ENCODE measurements at places on chromosomes 5 and 9. TPM values are rescaled to one million over a fixed set of nuclear protein-coding genes. Genes with fewer than 3 reads are reported as not detected.

DNA sequence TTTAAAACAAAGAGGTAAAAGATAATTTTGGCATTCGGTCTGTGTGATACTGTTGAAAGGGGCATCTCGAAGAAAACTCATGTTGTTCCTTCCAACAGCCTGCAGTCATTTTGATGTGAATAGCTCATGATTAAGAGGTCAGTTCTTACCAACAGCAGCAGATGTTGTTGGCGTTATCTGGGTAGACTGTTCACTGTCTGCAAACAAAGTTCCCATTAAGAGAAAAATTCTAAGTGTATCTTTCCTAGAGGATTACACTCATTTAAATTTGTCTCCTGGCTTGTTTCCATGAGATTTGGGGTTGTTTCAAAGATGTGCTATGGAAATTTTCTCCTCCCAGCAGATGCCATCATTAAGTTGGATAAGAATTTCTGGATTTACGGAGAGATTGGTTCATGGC, 138.2 kb upstream of the RORB start:
- no peaks in the 10 kb centered on the region for H3K4me1 ChIP-seq
- no peaks in the 10 kb centered on the region for H3K27me3 ChIP-seq
- no peak overlapping the region for H3K27ac ChIP-seq
- H3K4me3 ChIP-seq, result no peak overlapping the region

Gene LIX1
- not detected for polyA plus RNA-seq

Gene CYLC2
- not detected for polyA plus RNA-seq

Gene SCGB3A2
- polyA plus RNA-seq, result not detected

Gene PLPP7
- polyA plus RNA-seq, result not detected

Gene DPYSL3
- polyA plus RNA-seq, result not detected

DNA sequence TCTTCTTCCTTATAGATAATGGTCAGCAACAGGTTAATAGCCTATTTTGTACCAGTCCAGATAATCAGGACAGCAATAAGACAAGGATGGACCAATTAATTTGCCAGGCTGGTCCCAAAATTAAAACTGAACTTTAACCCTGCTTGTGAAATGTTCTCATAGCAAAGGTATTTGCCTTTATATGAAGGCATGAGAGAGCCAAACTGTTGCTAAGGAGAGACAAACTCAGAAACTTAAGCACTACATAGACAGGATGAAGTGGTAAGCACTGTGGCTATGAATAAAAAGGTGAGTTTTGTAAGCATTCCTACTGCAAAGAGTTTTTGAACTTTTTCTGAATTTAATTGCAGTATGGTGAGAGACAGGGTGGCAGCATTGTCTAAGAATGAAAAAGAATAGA, 174.7 kb upstream of the PPP1R2B start:
- no peak overlapping the region for H3K27ac ChIP-seq
- H3K4me1 ChIP-seq, result no peaks in the 10 kb centered on the region
- H3K27me3 ChIP-seq, result no peaks in the 10 kb centered on the region
- H3K36me3 ChIP-seq, result no peaks in the 10 kb centered on the region
- DNase-seq, result no peak

DNA sequence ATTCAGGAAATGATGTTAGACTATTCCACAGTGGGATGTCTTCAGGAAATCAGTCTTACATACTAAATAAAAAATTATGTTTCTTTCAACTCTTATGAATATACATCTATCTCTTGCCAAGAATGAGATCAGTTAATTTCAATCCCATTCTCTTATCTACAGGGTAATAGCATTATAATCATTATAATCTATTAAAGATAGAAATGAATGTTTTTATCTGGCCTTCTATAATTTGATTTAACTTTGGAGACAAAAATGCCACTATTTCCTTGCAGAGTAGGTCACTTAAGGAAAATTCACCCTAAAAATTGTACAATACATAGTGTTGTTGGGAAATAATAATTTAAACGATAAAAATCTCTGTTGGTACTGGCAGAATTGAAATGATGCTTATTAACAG, 96.4 kb downstream of the HOMER1 start:
- H3K4me1 ChIP-seq, result no peaks in the 10 kb centered on the region
- no peak overlapping the region for H3K4me3 ChIP-seq
- no peaks in the 10 kb centered on the region for H3K36me3 ChIP-seq
- no peak for DNase-seq
- no peaks in the 10 kb centered on the region for H3K27me3 ChIP-seq
- no peak overlapping the region for H3K27ac ChIP-seq

- DNase-seq, result no peak
- H3K36me3 ChIP-seq, result no peaks in the 10 kb centered on the region
- no peaks in the 10 kb centered on the region for H3K27me3 ChIP-seq
- no peak overlapping the region for H3K27ac ChIP-seq
These were observed 1.1 kb upstream of the SH3TC2 start for GRCh38 chr5:149063896-149064478.

Gene IFNA4
- not detected for polyA plus RNA-seq

DNA sequence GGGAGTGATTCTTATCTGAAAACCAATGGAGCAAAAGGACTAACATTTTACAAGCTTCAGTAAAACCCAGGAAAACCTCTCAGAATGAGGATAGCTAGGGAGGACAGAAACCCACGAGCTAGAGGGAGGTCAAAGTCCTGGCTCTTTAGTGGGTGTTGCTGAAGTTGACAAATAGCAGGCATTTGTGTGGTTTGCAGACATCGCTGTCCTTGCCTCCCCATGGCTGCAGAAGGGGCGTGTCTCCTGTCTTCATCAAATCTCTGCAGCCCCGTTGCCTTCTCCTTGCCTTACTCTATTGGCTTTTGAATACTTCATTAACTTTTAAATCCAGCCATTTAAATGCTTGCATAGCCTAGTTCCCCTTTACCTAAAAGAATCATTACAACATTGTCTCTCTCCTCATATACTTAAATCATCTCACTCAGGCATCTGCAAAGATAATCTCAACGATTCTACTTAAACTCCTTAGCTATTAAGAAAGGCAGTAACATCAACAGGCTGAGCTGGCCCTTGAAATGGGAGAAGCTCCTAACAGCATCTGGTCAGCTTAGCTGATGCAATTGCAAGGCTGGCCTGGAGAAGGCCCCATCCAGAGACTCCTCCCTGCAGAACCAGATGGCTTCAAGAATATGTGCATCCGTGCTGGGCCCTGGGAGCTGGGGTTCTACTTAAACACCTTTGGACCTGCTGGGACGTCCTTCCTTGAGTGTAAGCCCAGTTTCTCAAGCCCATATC, 152.8 kb upstream of the TAS2R1 start:
- H3K27ac ChIP-seq, result no peak overlapping the region
- H3K36me3 ChIP-seq, result no peaks in the 10 kb centered on the region
- no peak overlapping the region for H3K4me3 ChIP-seq
- no peak for DNase-seq

DNA sequence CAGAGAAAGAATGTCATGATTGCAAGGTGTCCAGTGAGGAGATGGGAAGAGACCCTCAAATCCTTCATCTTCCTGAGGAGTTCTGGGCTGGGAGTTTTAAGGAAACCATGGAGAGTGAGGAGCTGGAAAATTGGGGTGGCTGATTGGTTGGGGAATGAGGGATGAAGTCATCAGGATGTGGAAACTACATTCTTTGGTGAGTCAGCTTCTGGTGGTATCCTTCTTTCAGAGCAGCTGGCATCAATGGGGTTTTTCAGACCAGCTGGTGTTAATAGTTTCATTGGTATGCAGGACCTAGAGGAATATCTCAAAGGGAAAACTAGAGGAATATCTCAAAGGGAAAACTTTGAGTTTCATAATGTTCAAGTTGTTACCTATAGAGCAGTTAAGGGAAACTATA, 45.2 kb downstream of the RNF180 start:
- no peak for DNase-seq
- no peaks in the 10 kb centered on the region for H3K27me3 ChIP-seq
- no peaks in the 10 kb centered on the region for H3K4me1 ChIP-seq
- H3K27ac ChIP-seq, result no peak overlapping the region

- no peaks in the 10 kb centered on the region for H3K27me3 ChIP-seq
- no peak for DNase-seq
- H3K4me3 ChIP-seq, result no peak overlapping the region
- peaks cover 6% of the 10 kb centered on the region for H3K4me1 ChIP-seq
These were observed 48.6 kb downstream of the FAM240B start for GRCh38 chr9:38671372-38671731.

Gene EPB41L4B
- polyA plus RNA-seq, result not detected

GRCh38 chr5:145479271-145479670, 355.9 kb downstream of the PRELID2 start:
- no peaks in the 10 kb centered on the region for H3K27me3 ChIP-seq
- H3K27ac ChIP-seq, result no peak overlapping the region
- H3K4me1 ChIP-seq, result no peaks in the 10 kb centered on the region
- no peak for DNase-seq
- no peaks in the 10 kb centered on the region for H3K36me3 ChIP-seq

GRCh38 chr5:52786949-52787599, 642 bp upstream of the ITGA1 start:
- no peaks in the 10 kb centered on the region for H3K36me3 ChIP-seq
- peak; percentile 43 for DNase-seq
- H3K4me3 ChIP-seq, result peak overlapping the region; percentile 75
- H3K27me3 ChIP-seq, result no peaks in the 10 kb centered on the region
- peaks cover 10% of the 10 kb centered on the region for H3K4me1 ChIP-seq

DNA sequence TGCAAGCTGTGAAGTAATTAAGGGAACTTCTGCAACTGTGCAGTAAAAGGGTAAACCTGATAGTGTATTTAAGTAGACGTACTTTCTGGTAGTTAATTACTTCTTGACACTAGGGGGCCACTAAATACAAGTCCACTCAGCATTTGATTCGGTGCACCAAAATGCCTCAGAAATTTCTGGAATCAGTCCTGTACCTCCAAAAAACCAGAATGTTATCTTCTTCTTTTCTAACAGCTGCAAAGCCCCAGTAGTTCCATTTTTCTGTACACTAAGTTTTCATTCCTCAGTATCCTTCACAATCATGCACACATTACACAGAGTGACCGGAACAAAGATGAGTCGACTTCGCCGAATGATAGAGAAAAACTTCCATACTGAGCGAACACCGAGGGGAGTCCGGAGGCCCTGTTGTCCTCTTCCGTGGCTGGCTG, 484 bp downstream of the GFM2 start:
- peaks cover 33% of the 10 kb centered on the region for H3K4me1 ChIP-seq
- H3K4me3 ChIP-seq, result peak overlapping the region; percentile 96
- H3K27ac ChIP-seq, result peak overlapping the region; percentile 84
- no peaks in the 10 kb centered on the region for H3K27me3 ChIP-seq

Gene ITGA2
- polyA plus RNA-seq, result 0.51 TPM

Gene DDX4
- polyA plus RNA-seq, result not detected

DNA sequence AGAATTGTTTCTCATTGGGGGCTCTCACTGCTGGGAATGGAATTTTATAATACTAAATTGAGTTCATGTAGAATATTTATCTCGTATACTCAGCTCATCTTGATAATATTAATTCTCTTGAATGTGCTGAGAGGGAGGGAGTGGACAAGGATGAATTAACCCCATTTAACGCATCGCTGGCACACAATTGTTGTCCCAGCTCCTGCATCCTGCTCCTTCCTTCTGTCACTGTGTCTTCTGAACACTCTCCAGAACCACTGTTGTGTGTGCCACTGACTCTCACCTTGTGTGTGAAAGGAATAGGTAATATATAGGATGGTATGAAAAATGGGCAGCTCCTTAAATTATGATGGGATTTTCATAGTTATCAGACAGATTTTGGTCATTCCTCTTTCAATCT, 267.3 kb downstream of the MTRR start:
- H3K27me3 ChIP-seq, result no peaks in the 10 kb centered on the region
- no peak overlapping the region for H3K4me3 ChIP-seq
- H3K27ac ChIP-seq, result no peak overlapping the region
- no peaks in the 10 kb centered on the region for H3K36me3 ChIP-seq
- DNase-seq, result no peak

- no peak overlapping the region for H3K27ac ChIP-seq
- H3K36me3 ChIP-seq, result no peaks in the 10 kb centered on the region
- DNase-seq, result no peak
- no peaks in the 10 kb centered on the region for H3K4me1 ChIP-seq
These were observed 5.8 kb downstream of the ACOT12 start for GRCh38 chr5:81388169-81388568.

- peak overlapping the region; percentile 45 for H3K27ac ChIP-seq
- H3K27me3 ChIP-seq, result no peaks in the 10 kb centered on the region
- DNase-seq, result no peak
- peak overlapping the region; percentile 43 for H3K4me3 ChIP-seq
- H3K4me1 ChIP-seq, result peaks cover 12% of the 10 kb centered on the region
- H3K36me3 ChIP-seq, result no peaks in the 10 kb centered on the region
These were observed 672 bp downstream of the MSANTD3 start for GRCh38 chr9:100427366-100428263.

GRCh38 chr5:60263346-60263745, 369.8 kb upstream of the PDE4D start:
- no peak overlapping the region for H3K4me3 ChIP-seq
- no peak overlapping the region for H3K27ac ChIP-seq
- H3K4me1 ChIP-seq, result no peaks in the 10 kb centered on the region
- no peaks in the 10 kb centered on the region for H3K36me3 ChIP-seq

DNA sequence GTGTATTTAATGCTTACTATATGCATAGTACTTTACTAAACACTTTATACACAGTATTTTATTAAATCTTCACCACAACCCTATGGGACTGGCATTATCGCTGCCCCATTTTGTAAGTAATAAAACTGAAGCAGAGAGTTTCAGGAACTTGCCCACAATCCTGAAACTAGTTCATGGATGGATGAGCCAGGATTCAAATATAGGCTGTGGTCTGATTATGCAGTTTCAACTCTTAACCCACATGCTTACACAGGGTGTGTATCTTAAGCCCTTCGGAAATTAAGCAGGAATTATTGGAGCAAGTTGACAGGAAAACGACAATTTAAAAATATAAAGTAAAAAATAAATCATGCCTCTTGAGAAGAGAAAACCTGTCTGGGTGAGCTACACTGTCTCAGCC, 109.0 kb downstream of the ATP10B start:
- no peak overlapping the region for H3K27ac ChIP-seq
- no peak overlapping the region for H3K4me3 ChIP-seq
- no peak for DNase-seq
- H3K27me3 ChIP-seq, result no peaks in the 10 kb centered on the region
- H3K4me1 ChIP-seq, result no peaks in the 10 kb centered on the region

DNA sequence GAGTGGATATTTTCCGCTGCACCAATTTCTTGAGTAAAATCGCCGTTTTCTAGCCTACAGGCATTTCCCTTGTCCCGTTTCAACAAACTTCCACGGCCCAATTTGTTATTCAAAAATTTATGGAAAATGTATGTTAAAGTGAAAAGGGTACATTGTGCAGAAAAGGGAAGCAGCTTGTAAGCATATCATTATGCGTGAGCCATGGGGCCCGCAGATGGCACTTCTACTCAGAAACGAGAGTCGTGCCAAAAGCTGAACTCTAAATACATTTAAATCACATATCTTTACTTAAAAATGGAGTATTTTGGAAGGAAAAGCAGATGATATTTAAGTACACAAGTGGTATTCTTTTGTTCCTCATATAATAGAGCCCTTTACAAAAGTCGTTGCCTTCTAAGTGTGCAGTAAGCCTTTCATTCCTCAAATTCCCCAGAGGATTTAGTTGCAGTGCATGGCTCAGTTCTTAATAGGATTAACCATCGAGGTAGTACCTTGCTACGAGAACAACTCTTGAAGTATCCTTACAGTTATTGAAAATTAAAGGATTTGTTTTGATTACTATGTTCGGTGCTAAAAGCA, 1227.2 kb upstream of the WWC1 start:
- DNase-seq, result no peak
- no peak overlapping the region for H3K4me3 ChIP-seq
- H3K27me3 ChIP-seq, result no peaks in the 10 kb centered on the region

Gene ZNF454
- polyA plus RNA-seq, result not detected

Gene HACD4
- 8.3 TPM for polyA plus RNA-seq

- no peaks in the 10 kb centered on the region for H3K4me1 ChIP-seq
- no peaks in the 10 kb centered on the region for H3K27me3 ChIP-seq
- H3K27ac ChIP-seq, result no peak overlapping the region
- no peak for DNase-seq
- H3K4me3 ChIP-seq, result no peak overlapping the region
These were observed 565.4 kb downstream of the TLR4 start for GRCh38 chr9:118269623-118270022.

Gene SGCD
- 0.14 TPM for polyA plus RNA-seq
